ENCODE measurements at places on chromosomes 1 and 21.

- no peak overlapping the region for H3K27ac ChIP-seq
- DNase-seq: no peak
- no peaks in the 10 kb centered on the region for H3K36me3 ChIP-seq
- H3K4me1 ChIP-seq: no peaks in the 10 kb centered on the region
- no peak overlapping the region for H3K4me3 ChIP-seq
These were observed 52.7 kb downstream of the DIRAS3 start for GRCh38 chr1:67997746-67998145.

DNA sequence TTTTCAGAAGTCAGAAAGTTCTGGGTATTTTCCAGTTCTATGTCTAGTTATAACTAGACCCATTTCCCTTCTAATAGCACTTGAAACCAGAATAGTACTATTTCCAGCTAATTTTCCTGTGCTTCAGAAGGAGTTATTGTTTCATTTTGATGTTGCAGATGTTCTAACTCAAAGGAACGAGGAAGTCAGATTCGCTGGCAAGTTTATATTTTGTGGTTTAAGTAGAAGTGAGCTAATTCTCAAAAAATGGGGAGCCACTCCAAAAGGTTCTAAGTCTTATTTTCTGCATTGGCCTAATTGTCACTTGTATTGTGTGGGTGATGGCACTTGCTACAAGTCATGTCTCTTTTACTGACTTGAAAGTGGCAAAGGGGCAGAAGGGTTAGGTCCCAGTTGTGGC is 18.1 kb downstream of the CCDC185 start:
- DNase-seq: no peak
- H3K27me3 ChIP-seq: no peaks in the 10 kb centered on the region
- no peaks in the 10 kb centered on the region for H3K4me1 ChIP-seq
- H3K4me3 ChIP-seq: no peak overlapping the region

DNA sequence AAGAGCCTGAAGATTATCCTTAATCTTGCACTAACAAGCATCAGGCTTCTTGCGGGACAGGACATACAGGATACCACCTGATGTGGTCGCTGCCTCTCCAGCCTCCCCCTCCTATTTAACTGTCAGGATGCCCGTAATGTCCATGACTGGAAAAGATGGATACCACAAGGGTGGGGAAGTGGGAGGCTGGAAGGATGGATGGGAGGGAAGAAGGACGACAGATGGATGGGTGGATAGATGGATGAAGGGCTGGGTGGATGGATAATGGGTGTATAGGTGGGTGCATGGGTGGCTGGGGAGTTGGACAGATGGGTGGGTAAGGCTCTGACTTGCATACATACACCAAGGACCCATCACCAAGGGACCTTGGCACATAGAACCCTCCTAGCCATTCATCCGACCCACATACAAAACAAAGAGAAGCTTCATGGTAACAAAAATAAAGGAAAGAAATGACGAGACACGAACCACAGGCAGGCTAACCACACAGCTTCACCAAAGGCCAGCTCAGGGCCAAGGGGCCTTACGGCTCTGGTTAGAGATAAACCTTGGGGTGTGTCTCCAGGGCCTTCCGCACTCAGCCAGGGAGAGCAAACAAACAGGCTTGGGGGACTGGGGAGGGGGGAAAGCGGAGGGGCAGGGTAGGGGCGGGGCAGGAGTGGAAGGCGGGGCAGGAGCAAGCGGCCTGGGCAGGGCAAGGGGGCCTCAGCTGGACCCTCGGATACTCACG is 50.5 kb downstream of the HSPG2 start:
- no peak overlapping the region for H3K4me3 ChIP-seq
- no peaks in the 10 kb centered on the region for H3K4me1 ChIP-seq
- no peaks in the 10 kb centered on the region for H3K27me3 ChIP-seq
- DNase-seq: no peak
- H3K27ac ChIP-seq: no peak overlapping the region

- H3K4me3 ChIP-seq: peak overlapping the region; percentile 55
- no peaks in the 10 kb centered on the region for H3K27me3 ChIP-seq
- peak overlapping the region; percentile 37 for H3K27ac ChIP-seq
- peaks cover 11% of the 10 kb centered on the region for H3K36me3 ChIP-seq
- H3K4me1 ChIP-seq: peaks cover 24% of the 10 kb centered on the region
These were observed 1143.0 kb upstream of the ADGRL2 start for GRCh38 chr1:80657707-80658106.

- no peaks in the 10 kb centered on the region for H3K4me1 ChIP-seq
- peaks cover 2% of the 10 kb centered on the region for H3K36me3 ChIP-seq
- H3K27ac ChIP-seq: no peak overlapping the region
- no peak overlapping the region for H3K4me3 ChIP-seq
- no peak for DNase-seq
These were observed 5.5 kb upstream of the LCE5A start for GRCh38 chr1:152505083-152505482.
